ENCODE measurements at places on chromosomes 12 and 14.

DNA sequence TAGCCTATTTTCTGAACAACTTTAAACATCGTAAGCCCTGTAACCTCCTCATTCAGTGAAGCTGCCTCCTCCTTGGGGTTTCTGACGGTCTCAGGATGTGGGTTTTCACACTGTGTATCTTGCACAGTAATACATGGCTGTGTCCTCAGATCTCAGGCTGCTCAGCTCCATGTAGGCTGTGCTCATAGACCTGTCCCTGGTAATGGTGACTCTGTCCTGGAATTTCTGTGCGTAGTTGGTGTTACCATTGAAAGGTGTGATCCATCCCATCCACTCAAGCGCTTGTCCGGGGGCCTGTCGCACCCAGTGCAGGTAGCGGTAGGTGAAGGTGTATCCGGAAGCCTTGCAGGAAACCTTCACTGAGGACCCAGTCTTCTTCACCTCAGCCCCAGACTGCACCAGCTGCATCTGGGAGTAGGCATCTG, 980.5 kb downstream of the TMEM121 start:
- no peak for DNase-seq

DNA sequence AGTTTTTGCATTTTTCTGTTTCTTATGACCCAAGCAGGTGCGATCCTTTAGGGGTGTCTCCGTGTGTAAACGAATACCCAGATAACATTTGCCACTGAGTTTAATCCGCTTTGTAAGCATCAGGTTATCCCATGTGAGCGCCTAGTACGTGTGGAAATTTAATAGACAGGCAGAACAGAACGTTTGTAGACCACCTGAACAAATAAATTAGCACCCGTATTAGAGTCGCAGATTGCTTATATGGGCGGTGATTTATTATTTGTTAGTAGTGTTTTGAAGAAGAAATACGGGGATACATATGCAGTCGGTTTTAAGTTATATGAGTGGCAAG, 325 bp downstream of the C12orf60 start:
- DNase-seq: no peak

DNA sequence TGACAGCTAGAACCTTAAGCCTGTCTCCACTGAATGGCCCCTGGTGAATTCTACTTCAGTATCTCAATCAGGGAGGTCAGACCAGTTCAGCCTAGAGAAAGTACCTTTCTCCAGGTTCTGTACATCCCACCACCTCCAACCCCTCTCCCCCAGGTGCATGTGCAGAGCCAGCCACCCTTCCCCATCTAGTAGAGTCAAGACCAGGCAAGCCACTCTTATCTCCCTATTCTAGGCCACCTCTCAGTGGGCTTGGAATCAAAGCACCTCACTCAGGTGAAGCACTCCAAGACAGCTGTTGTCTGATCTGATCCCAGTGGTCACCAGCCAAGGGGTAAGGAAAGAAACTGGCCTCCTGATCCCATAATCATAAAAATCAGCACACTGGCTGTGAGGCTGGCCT, 340.9 kb downstream of the BCL11B start:
- DNase-seq: no peak

DNA sequence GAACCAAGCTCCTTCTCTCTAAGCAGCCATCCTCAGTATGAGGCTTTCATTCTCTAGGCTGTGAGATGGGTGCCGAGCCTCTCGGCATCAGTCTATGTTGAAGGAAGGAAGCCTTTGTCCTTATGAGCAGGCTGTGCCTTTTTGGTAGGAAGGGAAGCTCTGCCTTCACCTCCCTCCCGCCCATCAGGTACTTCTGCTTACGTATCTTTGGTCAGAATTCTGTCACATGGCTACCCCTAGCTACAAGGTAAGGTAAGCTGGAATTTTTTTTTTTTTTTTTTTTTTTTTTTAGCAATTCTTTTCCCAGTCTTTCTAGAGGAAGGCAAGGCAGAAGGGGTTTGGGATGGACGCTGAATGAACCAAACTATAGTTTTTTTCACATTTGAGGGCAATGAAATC, 16.9 kb downstream of the BATF start:
- DNase-seq: no peak

DNA sequence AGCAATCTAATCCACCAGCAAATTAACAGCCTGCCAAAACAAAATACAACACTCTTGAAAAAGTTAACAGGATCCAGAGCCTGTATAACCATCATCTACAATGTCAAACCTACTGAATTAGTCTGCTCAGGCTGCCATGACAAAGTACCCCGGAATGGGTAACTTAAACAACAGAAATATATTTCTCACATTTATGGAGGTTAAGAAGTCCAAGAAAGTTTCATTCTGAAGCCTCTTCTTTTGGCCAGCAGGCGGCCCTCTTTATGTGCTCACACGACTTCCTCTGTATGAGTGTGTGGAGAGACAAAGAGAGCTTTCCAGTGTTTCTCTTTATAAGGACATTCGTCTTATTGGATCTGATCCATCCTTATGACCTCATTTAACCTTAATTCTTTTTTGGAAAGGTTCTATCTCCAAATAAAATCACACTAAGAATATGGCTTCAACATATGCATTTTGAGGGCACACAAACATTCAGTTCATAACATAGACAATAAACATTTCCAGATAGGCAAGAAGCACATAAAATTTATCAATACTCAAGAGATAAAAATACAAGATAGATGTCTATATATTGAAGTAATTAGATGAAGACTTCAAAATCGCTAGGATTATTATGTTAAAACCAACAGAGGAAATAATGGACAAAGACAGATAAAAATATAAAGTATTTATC, 5.9 kb upstream of the RERG start:
- DNase-seq: peak; percentile 32

- no peak for DNase-seq
Observed at GRCh38 chr12:57715786-57716185, 21.9 kb downstream of the OS9 start.

GRCh38 chr12:122850048-122850445, 14.8 kb downstream of the HIP1R start:
- DNase-seq: no peak

DNA sequence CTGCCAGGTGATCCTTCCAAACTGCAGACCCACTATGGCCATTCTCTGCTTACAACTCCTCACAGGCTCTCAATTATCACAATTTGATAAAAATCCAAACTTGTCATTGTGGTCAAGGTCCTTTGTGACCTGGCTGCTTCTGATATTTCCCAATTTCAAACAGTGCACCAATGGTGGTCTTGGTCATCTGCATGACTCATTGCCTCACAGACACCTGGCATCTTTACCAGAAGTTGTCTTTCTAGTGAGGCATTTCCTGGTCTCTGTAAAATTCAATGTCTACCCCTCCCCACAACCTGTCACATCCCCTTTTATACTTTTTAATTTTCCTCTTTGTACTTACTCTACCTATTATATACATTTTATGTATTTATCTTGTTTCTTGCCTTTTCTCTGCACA, 17.8 kb upstream of the PAPOLA start:
- no peak for DNase-seq

DNA sequence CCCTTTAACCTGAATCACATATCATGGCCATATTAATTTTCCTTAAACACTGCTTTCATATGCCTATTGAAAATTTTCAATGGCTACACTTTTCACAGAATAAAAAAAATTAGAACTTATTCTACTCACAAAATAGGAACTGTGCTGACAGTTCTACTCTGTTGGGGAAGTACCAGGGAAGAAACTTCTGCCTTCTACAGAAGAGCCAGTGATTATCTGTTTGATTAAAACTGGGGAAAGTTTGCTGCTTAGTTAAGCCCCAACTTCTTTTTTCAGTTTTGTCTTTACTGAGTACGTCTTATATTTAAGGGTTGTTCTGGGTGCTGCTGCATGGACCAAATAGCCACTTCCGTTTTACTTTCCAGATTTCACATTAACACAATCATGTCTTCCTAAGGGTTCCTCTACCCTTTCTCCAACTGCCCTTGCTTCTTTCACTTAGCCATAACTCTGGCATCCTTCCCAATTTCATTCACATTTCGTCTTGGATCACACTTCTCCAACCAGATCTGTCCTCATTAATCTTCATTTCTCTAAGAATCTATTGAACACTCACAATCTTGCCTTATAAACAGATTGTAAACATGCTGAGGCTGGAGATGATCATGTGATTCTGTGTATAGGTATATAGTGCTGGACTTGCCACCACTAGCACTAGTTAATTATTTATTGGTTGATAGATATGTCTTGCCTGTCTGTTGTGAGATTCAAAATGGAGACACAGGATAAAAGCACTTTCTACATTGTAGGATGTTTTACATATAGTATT, 1.9 kb upstream of the SEL1L start:
- DNase-seq: no peak

DNA sequence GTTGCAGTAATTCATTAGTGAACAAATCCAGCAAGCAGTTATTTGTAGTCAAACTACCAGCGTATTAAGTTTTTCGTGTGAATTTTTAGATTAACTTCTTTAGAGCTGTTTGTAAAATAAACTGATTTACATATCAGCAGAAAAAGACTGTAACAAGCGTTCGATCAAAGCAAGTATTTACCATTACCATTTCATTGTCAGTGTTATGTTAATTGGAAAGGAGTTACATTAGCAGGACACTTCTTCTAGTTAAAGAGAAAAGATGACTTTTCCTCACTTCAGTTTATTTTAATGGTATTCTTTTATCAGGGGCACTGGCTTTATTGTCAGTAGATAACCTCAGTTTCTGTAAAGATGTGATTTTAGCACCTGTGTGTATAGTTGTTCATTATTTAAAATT, 151.1 kb upstream of the AEBP2 start:
- DNase-seq: no peak

- peak; percentile 70 for DNase-seq
Observed at GRCh38 chr12:55729819-55730818, 1.3 kb upstream of the CD63 start.

GRCh38 chr12:116076399-116076798, 201.1 kb downstream of the MED13L start:
- no peak for DNase-seq
